ENCODE measurements at places on chromosomes 16 and 17.

- DNase-seq, result no peak
Measured at GRCh38 chr17:49106321-49107210, 26.0 kb upstream of the B4GALNT2 start.

GRCh38 chr17:72175787-72176515, 55.1 kb downstream of the SOX9 start:
- no peak for DNase-seq

DNA sequence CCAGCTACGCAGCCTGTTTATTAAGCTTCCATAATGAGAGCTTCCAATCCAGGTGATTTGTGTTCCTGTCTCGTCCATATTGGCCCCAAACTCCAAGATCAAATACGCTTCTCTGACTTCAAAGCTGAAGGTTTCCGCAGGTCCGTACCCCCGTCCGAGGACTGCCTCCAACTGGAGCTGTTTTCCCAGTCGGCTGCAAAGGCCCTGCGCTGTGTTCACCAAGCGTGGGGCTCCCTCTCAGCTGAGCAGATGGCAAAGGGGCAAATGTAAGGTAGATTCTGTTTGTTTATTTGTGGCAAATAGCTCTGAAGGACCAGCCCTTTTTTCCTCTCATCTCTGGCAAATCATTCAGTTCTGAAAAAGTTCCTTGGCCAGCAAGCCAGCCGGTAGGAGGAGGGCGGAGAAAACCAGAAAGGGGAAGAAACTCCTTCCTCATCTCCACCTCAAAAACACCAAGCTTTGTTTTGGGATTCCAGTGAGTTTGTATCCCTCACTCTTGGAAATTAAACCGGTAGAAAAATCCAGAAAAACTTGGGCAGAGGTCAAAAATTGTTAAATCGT, 35.2 kb downstream of the NXN start:
- DNase-seq, result no peak

GRCh38 chr16:54318941-54319340, 32.4 kb upstream of the IRX3 start:
- DNase-seq, result no peak

DNA sequence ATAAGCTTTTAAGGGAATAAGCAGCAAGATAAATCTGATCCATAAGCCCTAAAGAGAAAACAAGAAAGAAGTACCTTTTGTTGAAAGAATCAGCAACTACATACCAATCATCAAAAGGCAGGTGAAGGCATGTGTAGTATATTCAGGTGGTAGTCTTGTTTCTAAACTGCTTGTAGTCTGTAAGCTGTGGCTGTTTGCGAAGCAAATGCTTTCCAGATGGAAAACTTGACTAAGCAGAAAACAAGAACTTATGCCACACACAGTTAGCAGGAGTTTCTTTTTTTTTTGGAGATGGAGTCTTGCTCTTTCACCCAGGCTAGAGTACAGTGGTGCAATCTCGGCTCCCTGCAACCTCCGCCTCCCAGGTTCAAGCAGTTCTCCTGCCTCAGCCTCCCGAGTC, 5.7 kb downstream of the CBX1 start:
- DNase-seq, result no peak

DNA sequence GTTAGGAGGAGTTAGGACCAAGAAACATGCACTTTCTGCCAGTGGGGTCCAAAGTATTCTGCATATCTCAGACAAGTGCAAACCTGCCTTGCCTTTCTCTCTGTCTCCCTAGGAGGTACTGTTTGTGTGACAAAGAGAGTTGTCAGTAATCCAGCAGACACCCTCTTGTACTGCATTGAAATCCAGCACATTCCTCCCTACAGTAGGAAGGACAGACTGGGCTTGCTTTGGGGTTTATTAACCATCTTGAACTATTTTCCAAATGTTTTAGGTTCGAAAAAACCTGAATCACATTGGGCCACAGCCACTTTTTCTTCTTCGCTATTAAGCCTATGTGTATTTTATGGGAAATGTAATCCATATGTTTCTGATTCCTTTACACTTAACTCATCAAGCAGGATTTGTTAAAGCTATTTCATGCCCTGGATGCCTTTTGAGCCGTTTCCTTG, 204.2 kb upstream of the KCNJ16 start:
- DNase-seq, result no peak

DNA sequence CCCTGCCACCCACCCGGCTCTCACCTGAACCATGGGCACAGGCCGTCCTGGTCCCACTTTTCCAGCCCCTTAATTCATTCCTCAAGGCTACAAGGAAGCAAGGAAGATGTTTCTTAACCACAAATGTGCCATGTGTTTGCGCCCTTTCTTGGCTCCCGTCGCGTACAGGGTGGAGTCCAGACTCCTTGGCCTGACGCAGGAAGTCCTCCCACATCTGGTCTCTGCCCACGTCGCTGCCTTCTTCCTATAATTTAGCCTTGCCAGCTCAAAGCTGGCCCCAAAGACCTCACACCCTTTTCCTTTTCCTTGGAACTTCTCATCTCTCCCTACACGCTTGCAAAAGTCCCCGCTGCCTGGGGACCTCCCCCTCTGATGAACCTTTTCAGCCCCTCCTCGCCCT, 38.8 kb upstream of the BHLHA9 start:
- no peak for DNase-seq

GRCh38 chr17:29640413-29640812, 17.7 kb upstream of the CORO6 start:
- DNase-seq, result no peak

DNA sequence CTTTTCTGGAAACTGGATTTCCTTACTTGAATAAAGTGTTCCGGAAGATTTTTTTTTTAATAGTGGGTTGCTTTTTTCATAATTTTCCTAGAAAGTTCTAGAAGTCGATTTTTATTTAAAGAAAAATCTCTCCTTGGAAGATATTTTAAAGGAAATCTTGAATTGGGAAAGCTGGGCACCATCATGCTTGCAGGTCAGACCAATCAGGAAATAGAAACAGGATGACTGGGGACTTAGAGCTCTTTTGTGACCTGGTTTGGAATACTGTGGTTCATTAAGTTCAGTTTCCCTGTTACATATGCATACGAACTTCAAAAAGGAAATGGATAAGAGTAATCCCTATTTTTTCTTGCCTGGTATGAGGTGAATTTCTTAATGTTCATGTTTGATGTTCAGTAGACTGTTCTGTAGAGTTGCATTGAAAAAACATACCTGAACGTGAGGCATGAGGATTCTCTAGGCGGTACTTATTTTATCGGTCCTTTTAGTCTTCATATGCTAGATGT, 1.2 kb downstream of the NFATC3 start:
- no peak for DNase-seq

DNA sequence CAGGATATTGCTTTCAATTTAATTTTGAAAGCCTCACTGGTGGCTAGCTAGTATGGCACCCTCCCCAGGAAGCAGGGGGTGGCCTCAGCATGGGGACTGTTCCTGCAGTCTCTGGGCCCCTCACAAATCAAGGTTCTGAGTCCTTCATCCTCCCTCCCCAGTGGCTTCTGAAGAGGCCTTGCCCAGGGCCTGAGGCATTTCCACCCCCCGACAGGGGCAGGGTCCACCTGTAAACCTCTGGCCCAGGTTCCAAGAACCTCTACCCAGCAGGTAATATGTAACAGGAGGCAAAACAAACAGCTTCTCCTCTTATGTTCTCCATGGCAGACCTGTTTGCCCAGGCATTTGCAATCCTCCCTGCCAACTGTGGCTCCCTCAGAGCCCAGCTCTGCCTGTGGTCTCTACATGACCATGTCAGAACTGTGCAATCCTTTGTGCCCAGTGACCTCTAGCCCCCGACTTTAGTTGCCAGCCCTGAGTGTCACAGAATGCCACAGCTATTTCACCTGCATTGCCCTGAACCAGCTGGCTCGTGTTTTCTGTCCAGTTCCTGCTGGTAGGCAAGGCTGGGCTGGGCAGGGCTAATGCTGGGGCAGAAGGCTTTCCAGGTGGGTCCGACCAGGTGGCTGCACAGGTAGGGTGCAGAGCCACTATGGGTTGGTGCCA, 14.3 kb downstream of the ACSF2 start:
- DNase-seq, result no peak

DNA sequence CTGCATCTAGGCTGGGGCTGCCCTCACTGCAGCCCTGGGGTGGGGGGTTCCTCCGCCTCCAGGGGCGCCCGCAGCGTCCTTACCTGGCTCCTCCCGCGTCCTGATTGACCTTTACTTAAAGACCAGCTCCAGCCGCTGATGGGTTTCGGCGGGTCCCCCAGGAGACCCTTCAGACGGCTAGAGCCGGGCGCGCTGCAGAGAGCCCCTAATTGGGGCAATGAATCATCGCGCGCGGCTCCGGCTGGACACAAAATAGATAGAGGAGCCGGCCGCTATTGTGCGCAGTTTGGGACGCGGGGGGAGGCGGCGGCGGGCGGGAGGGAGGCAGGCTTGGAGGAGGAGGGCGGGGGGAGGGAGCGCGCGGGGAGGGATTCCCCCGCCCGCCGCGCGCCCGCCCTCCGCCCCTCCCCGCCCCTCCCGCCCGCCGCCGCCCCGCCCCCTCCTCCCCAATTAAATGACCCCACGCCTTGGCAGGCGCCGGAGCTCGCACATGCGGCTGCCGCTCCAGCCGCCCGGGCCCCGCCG, 56.5 kb upstream of the CIBAR2 start:
- no peak for DNase-seq

GRCh38 chr17:32335046-32335445, 6.9 kb downstream of the C17orf75 start:
- no peak for DNase-seq

GRCh38 chr16:47519037-47519436, 57.9 kb downstream of the PHKB start:
- no peak for DNase-seq

DNA sequence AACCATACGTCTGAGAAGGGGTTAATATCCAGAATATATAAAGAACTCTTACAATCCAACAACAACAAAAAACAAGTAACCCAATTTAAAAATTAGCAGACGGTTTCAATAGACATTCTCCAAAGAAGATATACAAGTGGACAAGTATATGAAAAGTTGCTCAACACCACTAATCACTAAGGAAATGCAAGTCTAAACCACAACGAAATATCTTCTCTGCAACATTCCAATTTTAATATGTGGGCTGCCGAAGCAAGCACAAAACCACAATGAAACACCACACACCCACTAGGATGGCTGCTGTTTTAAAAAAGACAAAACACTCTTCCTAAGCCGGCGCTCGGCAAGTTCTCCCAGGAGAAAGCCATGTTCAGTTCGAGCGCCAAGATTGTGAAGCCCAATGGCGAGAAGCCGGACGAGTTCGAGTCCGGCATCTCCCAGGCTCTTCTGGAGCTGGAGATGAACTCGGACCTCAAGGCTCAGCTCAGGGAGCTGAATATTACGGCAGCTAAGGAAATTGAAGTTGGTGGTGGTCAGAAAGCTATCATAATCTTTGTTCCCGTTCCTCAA, 5.9 kb upstream of the SLC13A2 start:
- no peak for DNase-seq

DNA sequence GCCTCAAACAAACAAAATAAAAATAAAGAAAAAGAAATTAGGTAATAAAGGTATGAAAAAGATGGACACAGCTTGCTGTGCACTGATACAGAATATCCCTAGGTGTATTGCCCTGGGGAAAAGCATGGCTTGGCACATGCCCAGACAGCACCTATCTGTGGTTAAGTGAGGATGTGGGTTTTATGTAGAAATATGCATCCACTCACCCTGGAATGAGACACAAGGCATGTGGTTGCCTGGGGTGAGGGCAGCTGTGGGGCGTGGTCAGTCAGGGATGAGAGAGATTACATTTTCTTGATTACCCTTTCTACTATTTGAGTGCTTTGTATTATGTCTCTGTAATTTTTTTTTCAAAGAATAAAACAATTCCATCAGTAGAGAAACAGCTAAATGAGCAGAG, 6.9 kb downstream of the PLLP start:
- DNase-seq, result no peak

DNA sequence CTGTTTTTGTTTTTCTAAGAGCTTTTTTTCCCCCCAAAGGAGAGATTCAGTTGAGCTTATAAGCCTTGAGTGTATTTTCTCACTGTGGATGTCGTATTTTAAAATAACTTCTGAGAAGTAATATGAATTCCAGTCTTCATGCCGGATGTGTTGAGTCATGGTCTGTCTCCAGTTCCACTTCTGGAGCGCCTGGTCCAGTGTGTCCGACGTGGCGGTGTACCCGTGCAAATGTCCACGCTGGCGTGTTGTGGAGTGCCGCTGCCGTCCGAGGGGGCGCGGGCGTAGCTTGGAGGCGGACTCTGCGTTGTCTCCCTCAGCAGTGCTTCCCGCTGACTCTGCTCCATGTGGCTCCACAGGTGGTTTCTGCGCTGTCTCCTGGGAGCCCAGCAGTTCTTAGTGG, 60.9 kb upstream of the ZNF750 start:
- no peak for DNase-seq

DNA sequence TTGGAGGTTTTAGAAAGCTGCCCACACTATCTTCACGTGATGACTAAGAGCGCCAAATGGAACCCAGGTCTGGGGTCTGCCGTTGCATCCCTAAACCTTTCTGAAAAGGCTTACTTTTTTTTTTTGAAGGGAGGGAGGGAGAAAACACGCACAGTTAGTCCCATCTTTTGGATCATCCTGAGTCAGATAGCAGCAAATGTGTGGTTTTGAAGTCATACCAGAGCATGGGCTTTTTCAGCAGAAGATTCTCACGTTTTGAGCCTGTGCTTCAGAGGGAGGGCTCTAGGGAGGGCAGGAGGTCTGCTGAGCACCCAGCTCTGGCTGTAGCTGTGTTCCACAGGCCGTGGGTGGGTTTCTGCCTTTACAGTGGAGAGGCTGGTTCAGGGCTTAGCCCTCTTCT, 194.7 kb downstream of the SNX29 start:
- no peak for DNase-seq

GRCh38 chr17:82357394-82357793, 1.7 kb upstream of the TEX19 start:
- DNase-seq, result no peak

DNA sequence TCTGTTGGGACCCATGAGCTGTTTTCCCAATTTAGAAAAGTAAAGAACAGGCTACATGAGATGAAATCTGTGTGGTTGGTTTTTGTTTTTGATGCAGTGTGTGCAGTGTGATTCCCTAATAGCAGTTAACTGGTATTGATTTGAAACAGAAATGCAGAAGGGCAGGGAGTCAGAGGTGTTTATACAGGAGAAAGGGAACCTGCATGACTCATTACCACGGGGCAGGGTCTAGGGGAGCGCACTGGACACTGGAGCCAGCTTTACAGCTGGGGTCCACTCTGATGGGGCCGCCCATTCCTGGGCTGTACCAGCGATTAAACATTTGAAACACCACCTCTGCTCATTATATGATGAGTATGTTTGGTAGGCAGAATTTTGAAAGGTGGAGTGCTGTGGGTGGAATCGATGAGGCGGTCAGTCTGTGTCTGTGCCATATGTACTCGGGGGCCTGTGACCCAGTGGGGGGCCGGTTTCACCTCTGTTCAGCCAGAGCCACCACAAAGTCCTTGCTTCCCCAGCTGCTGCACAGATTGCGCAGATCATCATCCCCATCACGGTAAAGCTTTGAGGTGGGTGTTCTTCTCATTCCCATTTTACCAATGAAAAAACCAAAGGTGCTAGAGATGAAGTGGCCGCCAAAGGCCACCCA, 142.5 kb downstream of the CMIP start:
- DNase-seq, result no peak

GRCh38 chr17:36848008-36848902, 89.0 kb upstream of the LHX1 start:
- DNase-seq, result no peak

GRCh38 chr16:1749152-1750117, 21.9 kb downstream of the NME3 start:
- DNase-seq, result no peak

Measured in left kidney (tissue), 8 donors.